ENCODE measurements at places on chromosomes 6 and 20.

DNA sequence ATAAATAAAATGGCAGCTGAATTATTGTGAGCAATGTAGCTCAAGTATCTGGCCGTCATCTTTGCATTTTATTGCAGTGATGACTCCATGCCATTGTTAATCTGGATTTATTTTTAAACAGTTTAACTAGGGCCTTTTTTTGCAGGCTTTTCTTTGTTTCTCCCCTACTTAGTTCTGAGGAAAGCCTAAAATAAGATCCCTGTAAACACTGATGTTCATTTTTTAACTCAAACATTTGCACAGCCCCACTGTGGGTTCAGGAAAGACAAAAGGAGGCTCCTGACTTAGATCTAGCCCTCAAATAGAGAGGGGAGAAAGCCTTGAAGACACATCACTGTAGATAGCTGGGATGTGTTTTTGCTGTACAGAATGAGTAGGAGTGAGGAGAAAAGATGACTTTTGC is 69.2 kb downstream of the PLEKHG1 start:
- no peak for DNase-seq

DNA sequence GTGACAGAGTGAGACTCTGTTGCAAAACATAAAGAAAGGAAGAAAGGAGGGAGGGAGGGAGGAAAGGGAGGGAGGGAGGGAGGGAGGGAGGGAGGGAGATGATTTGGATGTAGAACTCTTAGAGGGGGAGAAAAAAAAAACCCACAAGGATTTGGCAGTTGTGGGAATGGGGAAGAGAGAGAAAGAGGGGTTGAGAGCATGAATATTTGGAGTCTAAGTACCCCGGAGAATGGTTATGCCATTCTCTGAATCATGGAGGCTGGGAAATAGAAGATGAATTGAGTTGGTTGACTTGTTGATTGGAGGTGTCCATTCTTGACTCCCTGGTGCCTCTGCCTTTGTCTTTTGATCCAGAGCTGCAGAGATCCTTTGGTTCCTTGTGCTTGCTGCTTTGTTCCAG is 35.7 kb downstream of the RALY start:
- no peak for DNase-seq

DNA sequence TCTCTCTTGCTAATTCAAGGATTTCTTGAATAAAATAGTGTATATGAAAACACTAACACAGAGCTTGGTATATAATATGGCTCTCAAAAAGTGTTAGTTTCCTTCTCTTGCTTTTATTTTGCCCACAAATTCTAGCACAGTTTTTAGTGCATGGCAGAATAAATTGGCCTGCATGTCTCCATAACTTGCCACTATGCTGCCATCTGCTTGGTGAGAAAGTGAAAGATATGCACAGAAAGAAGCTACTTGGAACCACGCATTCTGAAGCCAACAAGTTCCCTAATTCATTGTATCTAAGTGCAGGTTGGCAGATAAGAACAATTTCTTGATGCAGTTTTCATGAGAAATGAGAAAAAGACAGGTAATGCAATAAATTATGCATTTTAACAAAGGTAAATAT is 101.2 kb downstream of the EPHA7 start:
- DNase-seq = no peak

- DNase-seq = no peak
Observed at GRCh38 chr20:13671512-13671911, 32.8 kb upstream of the TASP1 start.

GRCh38 chr6:90026216-90026615 is 131.9 kb downstream of the GJA10 start:
- no peak for DNase-seq

- DNase-seq = no peak
Observed at GRCh38 chr6:45741437-45742171, 274.1 kb downstream of the CLIC5 start.

DNA sequence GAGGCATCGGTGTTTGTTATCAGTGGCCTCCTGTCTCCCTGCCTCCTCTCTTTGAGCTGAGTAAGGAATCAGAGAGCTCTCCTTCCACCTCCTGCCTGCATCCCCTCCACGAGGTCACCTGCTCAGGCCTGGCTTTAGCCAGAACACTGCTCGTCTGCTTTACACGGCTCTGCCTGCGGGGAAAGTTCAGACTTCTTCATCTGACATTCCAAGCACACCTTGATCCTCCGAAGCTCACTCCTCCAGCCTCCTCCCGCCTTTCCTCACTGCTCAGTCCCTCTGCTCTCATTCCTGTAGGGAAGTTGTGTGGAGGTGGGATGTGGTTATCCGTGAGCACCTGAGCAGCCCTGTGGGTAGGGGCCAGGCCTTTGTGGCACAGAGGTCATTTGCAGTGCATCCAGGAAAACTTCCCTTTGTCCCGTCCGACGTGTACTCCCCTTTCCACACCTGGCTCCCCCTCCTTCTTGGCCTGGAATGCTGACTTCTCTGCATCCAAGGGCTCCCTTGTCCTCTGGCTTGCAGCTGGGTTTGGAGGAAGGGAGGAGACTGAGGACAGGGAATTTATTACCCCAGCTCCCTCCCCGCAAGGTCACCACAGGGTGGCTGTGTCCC is 12.8 kb upstream of the CCDC167 start:
- DNase-seq = no peak

DNA sequence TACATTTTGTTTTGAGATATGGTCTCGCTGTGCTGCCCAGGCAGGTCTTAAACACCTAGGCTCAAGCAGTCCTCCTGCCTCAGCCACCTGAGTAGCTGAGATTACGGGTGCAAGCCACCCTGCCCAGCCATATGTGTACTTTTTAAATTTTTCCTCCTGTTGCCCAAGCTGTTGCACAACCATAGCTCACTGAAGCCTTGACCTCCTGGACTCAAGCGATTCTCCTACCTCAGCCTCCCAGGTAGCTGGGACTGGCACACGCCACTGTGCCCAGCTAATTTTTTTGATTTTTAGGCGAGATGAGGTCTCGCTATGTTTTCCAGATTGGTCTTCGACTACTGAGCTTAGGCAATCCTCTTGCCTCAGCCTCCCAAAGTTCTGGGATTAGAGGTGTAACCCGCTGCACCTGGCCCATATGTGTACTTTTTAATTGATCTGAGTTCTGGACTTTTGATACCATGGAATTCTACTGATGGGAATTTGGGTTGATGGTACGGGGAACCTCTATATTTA is 44.9 kb downstream of the ITCH start:
- DNase-seq = no peak

DNA sequence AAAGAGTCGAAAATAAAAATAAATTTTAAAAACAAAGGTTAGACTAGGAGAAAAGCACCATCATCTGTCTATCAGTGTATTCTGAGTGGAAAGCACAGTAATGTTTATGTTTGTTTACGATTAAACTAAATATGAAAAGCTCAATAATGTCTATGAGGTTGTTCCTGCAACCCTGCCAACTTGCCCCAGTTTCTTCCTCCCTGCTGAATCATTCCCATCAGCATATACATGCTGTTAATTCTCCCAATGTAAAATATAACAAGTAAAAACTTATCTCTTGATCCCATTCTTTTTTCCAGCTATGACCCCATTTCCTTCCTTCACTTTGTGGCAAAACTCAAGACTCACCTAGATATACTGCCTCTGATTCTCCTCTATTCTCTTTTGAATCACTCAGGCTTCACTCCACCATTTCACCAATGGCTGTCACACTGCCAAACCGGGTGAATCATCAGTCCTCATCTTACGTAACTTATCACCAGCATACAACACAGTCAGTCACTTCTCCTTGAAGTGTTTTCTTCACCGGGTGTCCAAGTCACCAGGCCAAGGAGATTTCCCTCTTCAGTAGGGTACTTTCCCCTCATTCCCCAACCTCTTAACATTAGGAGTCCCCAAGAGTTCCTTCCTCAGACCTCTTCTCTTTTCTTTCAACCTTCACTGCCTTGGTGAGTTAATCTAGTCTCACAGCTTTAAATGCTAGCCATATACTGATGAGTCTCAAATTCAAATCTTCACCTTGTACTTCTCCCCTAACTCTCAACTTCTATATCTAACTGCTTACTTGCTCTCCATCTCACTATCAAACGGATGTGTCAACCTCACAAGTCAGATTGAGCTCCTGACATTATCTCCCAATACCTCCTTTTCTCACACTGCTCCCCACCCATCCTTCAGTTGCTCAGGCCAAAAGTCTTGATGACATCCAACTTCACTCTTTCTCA is 6.2 kb downstream of the TMEM242 start:
- DNase-seq = no peak

DNA sequence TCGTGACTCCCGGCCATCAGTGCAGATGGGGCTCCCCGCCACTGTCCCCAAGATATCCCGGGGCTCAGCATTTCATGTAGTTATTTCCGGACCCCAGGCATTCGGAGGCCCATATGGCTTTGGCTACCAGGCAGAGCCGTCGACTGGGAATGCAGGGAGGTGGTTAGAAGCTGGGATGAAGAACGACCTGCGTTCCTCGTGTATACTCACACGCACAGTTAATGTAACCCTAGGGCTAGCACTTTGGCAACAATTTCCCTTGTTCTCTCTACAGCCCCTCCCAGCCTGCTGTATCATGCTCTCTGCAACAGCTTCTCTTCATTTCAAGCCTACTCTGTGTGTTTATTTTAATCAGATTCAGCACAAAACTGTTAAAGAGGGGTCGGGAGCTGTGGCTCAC is 240.4 kb downstream of the MYLK4 start:
- no peak for DNase-seq

DNA sequence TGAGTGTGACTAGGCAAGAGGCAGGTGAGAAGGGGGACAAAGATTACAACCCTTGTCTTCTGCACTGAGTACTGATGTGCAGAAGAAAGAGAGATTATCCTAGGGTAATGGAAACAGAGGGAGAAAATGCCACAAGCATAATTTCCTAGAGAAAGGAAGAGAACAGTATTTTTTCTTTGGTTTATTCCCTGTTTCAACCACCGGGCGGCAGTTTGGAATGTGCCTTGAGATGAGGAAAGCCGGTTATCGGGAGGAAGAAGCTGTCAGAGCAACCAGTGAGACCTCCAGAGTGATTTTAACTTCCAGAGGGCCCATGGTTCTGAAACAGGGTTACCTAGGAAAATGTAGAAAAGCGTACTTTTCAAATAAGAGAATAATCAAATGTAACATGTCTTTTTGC is 121.4 kb downstream of the REV3L start:
- DNase-seq = peak; percentile 53

GRCh38 chr6:53985366-53985765 is 125.9 kb upstream of the MLIP start:
- no peak for DNase-seq

DNA sequence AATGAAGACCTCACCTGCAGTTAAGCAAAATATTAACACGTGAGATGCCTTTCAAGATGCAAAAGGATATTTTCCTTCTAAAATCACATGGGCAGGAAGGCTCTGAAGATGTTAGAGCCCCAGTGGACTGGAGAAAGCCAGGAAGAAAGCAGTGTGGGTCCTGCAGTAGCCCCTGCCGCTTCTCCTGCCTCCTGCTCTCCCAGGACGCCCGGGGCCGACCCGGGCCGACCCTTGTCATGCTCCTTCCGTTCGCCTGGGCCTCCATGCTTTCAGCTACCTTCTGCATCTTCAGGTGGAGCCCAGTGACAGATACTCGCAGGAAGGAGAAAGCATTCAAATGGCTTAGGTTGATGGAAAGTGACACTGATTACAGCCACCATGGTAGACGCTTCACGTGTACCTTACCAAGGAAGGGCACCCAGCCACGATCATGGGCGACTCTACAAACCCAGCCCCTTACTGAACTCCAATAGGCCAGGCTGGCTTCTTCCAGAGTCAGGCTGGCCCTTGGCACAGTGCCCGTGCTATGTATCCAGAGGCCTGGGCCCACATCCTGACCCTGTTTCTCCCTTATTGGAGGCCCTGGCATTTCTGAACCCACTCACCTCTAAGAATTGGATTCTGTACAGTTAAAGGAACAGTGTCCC is 69.0 kb downstream of the TCP11 start:
- DNase-seq = no peak

DNA sequence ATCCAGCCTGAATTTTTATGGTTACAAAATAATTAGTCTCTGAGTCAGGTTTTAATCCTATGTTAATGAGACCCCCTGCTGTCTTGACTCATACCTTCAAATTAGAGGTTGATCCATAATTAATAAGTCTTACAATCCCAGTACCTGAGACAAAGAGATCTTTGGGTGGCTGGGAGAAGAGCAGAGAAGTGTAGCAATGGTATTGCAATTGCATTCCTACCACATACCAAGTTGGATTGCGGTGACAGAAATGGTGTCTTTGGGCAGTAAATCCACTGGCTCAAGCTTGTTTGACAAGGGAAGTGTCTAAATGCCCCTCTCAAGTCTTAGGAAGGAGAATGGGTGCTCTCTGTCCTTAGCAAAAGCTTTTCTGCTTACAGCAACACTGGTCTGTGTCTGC is 150.4 kb downstream of the BTBD3 start:
- DNase-seq = peak; percentile 13

- DNase-seq = no peak
Observed at GRCh38 chr20:16220826-16221225, 352.4 kb downstream of the KIF16B start.

- DNase-seq = no peak
Observed at GRCh38 chr6:157068691-157069324, 254.5 kb downstream of the TMEM242 start.

GRCh38 chr20:11454966-11455799 is 462.5 kb upstream of the BTBD3 start:
- DNase-seq = peak; percentile 47

DNA sequence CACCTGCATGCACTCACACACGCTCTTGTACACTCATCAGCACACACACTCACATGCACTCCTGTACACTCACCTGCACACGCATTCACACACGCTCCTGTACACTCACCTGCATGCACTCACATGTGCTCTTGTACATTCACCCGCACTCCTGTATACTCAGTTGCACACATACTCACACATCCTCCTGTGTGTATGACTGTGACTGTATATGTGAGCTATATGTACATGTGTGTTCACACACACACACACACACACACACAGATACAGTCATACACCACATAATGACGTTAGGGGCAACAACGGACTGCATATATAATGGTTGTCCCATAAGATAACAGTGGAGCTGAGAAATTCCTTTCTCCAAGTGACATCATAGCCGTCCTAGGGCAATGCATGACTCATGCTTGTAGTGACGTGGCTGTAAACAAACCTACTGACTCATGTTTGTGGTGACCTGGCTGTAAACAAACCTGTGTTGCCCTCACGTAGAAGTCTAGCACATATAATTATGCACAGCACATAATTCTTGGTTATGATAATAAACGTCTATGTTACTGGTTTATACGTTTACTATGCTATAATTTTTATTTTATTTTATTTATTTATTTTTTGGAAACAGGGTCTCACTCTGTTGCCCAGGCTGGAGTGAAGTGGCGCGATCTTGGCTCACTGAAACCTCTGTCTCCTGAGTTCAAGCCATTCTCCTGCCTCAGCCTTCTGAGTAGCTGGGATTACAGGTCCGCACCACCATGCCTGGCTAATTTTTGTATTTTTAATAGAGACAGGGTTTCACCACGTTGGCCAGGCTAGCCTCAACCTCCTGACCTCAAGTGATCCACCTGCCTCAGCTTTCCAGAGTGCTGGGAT is 22.8 kb upstream of the TAF4 start:
- no peak for DNase-seq
